RCC 7860 (cell line): ENCODE measurements at places on chromosomes 7 and 10.

DNA sequence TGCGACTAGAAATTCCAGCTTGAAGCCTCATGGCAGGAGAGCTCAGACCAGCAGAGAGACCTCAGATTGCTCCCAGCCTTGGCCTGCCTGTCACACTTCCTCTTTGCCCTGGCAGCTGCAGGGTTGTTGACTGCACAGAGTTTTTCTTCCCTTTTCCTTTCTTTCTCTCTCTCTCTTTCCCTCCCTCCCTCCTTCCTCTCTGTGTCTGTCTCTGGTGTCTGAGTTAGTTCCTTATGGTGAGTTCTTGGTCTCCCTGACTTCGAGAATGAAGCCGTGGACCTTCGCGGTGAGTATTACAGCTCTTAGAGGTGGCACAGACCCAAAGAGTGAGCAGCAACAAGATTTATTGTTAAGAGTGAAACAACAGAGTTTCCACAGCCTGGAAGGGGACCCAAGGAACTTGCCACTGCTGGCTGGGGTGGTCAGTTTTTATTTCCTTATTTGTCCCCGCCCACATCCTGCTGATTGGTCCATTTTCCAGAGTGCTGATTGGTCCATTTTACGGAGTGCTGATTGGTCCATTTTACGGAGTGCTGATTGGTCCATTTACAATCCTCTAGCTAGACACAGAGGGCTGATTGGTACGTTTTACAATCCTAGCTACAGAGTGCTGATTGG, 266.3 kb downstream of the RPS24 start:
- no peak for DNase-seq

DNA sequence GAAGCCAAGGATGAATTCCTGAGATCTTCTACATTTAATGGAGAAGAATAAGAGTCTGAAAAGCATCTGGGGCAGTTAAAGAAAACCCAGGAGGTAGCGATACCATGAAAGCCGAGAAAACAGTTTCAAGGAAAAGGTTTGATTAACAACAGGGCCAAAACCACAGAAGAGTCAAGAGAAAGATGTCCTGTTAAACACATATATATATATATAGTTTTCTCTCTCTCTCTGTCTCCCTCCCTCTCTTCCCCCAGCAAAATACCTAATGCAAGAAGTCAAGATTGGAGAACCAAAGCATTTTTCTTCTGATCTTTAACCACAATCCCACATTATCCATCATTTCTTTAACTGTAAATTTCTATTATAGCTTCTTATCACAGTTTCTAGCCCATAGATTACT, 261.4 kb downstream of the SNX13 start:
- no peak for DNase-seq

DNA sequence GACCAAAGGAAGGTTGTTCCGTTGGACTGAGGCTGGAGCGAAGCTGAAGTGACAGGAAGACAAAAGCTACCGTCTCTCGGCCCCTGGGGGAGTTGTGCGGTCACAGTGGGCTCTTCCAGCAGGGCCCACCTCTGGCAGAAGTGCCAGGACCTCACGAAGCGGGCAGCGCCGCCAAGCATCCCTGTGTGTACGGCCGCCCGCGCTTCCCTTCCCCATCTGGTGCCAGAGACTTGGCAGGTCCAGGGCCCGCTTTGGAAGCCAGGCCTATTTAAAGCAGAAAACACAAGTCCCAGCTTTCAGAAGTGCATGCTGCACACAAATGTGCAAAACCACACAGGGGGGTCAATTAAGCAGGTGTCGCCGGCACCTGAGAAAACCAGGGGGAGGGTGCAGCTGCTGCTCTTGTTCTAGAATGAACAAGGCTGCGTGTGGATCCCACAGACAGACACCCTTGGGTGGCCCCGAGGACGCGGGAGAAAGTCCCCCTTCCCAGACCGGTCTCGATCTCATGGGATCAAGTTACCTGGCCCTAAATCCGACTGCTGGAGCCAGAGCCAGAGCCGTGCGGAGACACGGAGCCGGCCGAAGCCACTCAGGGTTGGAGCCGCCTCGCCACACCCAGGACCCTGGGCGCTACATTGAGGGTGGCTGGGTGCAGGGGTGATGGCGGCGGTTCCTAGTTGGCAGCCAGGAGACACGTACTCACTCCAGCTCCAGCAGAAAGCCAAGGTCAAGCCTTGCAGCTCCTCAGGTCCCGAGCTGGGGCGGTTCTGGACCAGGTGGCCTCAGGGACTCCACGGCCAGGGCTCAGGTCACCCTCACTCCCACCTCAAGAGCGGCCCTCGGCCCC, 51.8 kb upstream of the PPP2R2D start:
- no peak for DNase-seq

DNA sequence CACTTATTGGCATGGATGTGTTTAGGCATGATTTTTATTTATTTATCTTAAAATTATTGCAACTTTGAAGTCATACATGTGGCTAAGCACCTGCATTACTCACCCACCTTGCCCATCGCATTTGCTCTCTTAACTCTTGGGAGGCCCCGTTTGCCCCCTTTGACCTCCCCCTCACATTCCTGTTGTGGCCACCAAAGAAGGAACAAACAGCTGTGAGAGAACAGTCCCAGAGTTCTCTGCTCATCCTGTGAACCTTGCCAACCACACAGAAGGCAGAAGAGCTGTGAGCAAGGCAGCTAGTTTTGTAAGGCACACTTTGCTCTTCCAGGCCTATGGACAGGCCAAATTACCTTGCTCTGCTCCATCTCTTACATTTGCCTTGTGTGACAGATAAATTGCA, 23.6 kb upstream of the FGL2 start:
- no peak for DNase-seq

DNA sequence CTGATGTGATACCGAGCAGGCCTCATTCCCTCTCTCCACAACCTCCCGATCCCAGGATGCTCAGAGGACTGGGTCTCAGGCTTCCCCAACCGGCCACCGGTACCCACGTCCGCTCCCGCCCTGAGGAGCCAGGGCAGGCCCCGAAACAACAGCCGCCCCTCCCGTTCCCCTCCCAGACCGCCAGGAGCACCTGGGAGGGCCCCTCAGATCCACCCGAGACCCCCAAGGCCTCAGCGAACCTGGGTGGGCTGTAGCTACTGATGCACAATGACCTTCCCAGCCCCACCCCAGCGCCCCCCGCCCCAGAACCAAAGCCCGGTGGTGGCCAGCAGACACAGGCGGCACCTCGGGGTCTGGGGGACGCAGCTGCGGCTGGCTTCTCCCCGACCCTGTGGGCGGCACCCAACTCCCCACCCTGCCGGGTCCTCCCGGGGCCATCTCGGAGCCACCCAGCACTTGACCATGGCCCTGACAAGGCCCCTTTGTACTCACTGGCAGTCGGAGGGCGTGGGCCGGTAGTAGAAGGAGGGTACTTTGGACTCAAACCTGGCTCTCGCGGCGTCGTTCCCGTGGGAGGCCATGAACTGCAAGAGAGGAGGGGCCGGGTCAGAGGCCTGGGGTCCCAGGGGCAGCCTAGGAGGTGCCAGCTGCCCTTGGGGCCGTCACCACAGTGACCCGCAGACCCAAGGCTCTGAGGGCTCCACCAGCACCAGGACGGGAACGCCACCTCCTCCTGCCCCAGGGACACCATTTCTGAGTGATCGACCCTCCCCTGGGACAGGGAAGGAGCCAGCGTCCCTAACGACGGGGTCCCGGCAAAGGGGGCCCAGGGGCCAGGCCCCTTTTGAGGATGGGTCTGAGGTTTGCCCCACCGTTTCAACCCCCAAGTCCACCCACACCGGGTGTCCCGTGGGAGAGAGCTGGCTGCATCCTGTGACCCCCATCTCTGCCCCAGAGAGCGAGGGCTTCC, 28.1 kb downstream of the ADAP1 start:
- DNase-seq = no peak

GRCh38 chr7:142887282-142888015, 1.9 kb upstream of the TRPV6 start:
- no peak for DNase-seq

DNA sequence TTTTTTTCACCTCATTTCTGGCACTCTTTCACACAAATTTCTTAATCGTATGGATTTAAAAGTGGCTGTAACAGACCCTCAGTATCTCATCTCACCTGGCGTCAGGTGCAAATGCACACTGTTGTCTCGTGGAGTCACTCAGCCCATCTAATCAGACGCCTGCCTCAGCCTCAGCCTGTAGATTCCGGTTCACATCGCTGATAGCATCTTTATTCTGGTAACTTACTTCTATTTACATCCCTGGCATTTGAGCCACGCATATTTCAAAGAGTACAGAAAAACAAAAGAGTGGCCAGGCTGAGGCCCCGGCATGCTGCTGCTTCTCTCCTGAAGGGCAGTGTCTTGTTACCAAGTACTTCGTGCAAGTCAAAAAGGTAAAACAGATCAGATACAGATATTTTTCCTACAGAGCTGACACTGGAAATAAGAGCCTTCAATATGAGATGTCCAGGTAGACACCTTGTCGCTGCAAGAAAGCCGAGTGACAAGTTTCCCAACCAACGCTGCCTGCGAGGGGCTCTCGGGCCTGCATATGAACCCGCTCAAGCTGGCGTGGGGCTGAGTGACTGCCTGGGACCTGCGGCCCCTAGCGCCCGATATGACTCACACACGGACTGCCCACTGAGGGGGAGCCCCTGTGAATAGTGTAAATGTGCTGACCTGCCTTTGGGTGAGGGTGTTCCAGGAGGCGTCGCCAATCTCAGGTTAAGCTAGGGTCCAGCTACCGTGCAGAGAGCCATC, 4.3 kb downstream of the VIPR2 start:
- no peak for DNase-seq

GRCh38 chr7:77537778-77538280, 734 bp downstream of the PTPN12 start:
- peak; percentile 44 for DNase-seq

- no peak for DNase-seq
Observed at GRCh38 chr7:46450886-46451285, 529.8 kb upstream of the IGFBP3 start.

DNA sequence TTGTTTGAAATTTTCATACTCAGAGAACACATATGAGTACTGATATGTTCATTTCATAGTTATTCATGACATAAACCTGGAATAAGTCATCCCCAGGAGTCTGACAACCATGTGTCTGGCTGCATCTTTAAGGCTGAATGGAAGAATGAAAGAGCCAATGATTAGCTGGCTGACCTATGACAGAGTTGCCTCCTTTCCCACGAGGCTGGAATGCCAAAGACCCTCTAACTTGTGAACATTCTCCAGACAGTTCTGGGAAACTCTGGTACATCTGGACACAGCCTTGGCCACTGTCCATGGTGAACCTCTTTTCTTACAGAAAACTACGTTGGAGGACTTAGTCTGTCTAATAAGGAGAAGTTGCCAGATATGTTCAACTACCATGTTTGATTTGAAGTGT, 380.8 kb upstream of the MKI67 start:
- no peak for DNase-seq

DNA sequence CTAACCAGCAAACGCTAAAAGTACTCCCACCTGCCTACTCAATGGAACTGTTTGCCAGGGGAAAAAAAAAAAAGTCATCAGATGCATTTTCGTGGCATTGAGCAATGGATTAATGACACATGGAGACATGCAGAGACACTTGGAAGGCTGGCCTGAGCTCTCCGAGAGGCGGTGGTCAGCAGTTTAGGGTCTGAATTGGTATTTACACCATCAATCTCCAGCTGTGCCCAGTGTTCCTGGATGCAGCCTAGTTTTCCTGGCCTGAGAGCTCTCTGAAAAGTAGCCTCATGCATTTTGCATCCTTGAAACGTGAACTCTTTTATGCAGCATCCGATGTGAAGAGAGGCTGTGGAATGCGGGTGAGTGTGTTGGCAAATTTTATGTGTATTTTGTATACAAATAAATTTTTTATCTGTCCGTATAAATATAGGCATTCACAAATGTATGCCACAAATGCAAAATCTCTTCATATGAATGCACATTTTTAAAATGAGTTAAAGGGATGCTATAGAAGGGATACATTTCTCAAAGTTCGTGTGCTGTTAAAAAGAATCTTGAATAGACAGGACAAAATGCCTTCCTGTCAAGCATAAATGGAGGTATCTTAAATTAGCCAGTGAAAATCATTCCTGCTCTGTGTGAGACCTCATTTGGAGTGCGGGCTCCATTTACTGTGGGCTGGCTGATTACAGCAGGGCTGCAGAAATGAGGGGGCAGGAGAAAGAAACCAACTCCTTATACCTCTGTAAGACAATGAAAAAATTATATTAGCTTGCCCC, 137.7 kb upstream of the PFKP start:
- no peak for DNase-seq

- no peak for DNase-seq
Observed at GRCh38 chr10:80579849-80580637, 42.3 kb downstream of the SH2D4B start.

- DNase-seq = no peak
Observed at GRCh38 chr7:129147731-129148130, 3.2 kb downstream of the TSPAN33 start.

- peak; percentile 50 for DNase-seq
Observed at GRCh38 chr7:27173956-27174873, at the start of gene HOXA10. Gene HOXA10, minus strand, starts transcription at chr7:27174320. Its CDS starts 14 bp downstream, at chr7:27174306.

DNA sequence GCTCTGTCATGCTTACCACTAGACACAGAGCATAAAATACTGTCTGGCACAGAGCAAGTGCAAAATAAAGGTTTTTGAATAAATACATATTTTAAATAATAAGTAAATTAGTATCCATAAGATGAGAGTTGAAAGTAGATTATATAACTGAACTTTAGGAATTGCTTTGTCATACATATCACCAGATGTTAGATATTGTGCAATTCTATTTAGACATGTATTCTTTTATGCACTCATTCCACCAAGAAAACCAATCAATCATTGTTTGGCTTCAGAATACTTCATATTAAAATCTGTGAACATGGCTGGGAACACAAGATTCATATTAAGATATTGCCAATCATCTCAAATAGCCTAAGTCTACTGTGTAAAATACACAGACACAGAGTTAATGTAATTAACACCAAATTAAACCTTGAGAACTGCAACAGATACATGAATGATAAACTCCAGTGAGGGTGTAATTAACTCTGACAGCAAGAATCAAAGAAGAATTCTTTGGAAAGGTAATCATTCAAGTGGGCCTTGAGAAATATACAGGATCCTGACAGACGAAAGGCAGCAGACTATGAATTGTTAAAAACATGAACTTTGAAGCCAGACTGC, 201.0 kb upstream of the PTN start:
- no peak for DNase-seq

DNA sequence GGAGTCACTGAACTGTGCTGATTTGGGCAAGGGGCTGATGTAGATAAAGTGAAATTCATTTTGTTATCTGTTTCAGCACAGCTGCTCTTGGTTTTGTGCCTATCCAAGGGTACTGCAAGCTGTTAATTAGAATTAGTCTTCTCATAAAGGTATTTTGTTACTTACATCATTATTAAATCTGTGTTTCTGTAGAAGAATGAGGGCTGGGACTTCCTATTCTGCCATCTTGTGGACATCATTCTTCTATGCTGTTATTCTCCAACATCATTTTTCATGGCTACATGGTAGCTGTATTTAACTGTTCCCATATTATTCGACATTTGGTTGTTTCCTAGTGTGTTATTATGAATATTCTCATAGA, 76.2 kb upstream of the CCDC71L start:
- peak; percentile 26 for DNase-seq
